Activated naive CD8-positive, alpha-beta T cell treated with anti-CD3 and anti-CD28 coated beads, Interleukin-2, amount 50 U/mL, for 24 hours (primary cell): ENCODE measurements at places on chromosomes 6 and 20.
A peak's percentile ranks its signal among the peaks of the same experiment; 100 is the strongest.

- no peak for DNase-seq
Measured at GRCh38 chr6:118860880-118861279, 33.1 kb upstream of the ASF1A start.

- no peak for DNase-seq
Measured at GRCh38 chr6:154206996-154207395, 149.6 kb downstream of the IPCEF1 start.

DNA sequence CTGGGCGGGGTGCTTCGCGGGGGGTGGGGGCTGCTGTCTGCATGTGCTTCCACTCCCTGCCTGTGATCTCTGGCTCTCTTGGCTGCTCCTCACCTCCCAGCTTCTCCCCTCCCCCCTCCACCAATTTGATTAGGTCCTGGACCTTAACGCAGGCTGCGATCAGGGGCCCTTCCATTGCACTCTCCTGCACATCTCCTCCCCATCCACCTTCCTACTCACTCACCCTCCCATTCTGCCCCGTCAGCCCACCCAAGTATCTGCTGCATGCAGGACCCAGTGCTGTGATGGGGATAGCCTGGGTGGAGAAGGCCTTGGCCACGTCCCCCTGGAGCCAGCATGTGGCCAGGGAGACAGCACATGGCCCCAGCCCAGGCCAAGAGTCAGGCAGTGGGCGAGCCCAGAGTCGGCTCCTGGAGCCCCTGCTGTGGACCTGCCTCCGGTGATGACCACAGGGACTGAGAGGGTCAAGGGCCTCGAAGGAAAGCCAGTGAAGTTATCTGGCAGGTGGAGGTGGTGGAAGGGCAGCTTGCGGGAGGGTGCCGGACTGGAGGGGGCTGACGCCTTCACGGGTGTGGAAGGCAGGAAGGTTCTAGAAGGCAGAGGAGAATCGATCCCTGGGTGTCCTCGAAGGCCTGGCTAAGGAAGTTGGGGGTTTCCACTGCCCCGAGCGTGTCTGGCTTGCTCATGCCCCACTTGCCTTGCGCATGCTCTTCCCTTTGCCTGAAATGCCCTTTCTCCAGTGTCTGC, 40.7 kb downstream of the SRC start:
- DNase-seq: no peak

DNA sequence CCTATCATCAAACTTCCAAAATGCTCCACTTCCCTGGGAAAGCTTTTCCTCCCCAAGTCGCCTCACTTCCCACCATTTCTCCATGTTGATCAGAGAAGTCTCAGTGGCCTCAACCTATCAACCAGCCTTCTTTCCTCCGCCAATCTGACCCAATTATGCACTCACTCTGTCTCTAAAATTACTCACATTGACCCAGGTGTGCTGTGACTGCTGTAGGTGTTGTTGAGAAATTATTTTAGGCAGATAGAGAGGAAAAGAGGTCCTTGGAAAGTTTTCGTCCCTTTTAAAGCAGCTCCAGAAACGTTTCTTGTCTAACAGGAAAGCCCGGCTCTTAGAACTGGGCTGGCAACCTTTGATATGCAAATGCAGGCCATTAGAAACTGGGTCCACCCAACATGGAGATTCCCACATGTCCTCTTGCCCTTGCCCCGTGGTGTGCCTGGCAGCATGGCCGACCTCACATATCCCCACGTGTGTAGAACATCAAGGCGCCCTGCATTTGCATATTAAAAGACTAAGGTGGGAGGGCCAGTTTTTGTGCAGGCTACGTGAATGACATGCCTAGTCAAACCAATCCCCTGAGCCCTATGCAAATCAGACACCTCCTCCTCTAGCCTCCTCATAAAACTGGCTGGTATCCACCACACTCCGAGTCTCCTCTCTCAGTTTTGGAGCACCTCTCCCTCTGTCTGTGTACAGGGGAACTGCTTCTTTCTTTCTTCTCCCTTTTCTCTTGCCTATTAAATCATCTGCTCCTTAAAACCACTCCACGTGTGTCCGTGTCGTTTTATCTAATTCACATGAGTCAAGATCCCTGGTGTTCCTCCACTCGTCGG, 12.9 kb downstream of the IPCEF1 start:
- no peak for DNase-seq

DNA sequence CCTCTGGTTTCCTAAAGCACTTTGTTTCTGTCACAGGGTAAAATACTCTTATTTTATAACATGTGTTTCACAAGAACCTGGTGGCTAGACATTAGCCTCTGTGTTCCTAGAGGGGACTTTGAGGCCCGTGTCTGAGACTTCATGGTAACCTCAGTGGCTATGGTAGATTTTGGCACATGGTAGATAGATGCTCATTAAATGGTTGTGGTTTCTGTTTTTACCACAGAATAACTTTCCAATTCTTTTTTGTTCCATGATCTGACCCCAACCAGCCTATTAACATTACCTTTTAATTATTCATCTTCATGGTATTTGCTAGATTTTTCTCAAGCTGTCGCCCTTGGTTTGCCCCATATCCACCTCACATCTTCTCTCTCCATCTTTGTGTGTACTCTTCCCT, 34.3 kb downstream of the CCN2 start:
- no peak for DNase-seq

DNA sequence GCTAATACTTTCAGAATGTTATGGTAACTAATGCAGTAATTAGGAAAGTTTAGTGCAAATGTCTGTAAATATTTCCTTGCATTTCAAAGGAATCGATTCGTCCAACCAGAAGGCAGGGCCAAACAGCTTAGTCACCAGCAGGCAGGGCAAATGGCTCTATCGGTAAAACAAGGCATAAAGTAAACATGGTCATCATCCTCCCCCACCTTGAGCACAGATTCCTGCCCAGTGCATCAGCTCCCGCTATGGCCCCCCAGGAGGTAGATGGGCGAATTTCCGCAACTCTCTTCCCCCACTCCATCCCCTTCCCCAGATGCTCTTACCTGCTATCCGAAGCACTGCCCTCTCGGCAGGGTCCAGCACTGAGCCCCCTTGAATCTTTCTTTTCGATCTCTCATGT, 103.8 kb upstream of the BEND6 start:
- DNase-seq: no peak

- no peak for DNase-seq
Measured at GRCh38 chr6:111731456-111732195, 125.9 kb upstream of the TRAF3IP2 start.

DNA sequence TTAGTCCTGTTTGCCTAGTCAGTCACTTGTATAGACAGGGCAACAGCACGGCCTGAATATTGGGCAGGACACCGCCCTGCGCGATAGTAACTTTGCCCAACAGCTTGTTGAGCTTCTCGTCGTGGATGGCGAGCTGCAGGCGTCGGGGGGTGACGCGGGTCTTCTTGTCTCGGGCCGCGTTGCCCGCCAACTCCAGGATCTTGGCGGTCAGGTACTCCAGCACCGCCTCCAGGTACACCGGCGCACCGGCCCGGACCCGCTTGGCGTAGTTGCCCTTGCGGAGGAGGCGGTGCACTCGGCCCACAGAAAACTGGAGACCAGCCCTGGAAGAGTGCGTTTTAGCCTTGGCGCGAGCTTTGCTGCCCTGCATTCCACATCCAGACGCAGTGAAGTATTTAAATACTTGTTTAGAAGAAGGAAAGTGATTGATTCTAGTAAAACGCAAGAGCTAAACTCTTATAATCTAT, 92.8 kb upstream of the BTN3A2 start:
- peak; percentile 60 for DNase-seq

DNA sequence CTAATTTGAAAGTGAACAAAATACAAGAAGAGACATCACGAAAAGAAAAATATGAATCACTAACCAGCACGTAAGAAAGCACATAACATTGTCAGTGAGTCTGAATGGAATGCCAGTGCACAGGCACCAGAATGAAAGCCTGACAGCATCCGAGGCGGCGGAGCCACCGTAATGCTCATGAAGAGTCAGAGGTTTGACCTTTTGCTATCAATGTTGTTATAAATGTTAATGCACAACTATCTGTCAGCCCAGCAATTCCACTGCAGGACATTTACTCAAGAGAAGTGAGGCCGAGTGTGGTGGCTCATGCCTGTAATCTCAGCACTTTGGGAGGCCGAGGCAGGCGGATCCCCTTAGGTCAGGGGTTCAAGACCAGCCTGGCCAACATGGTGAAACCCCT, 562.1 kb downstream of the PRKN start:
- no peak for DNase-seq

- no peak for DNase-seq
Measured at GRCh38 chr6:155026706-155027045, 31.6 kb downstream of the TIAM2 start.

DNA sequence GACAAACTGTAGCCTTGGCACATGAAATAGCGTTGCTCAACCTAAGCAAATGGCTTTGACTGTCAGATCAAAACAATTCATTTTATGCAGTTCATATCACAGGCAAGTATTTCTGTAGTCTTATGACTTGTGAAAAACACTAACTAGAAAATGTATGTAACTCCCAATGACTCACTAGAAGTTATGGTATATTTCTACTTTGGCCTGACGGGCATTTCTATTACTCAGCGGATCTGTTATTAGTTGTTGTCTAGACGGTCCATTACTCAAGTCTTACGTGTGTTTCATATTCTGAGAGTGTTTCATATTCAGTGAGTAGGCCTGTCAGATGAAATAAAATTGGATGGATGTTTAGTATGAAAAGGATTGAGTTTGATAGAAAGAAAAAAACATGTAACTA, 880.9 kb downstream of the PRIM2 start:
- DNase-seq: no peak

DNA sequence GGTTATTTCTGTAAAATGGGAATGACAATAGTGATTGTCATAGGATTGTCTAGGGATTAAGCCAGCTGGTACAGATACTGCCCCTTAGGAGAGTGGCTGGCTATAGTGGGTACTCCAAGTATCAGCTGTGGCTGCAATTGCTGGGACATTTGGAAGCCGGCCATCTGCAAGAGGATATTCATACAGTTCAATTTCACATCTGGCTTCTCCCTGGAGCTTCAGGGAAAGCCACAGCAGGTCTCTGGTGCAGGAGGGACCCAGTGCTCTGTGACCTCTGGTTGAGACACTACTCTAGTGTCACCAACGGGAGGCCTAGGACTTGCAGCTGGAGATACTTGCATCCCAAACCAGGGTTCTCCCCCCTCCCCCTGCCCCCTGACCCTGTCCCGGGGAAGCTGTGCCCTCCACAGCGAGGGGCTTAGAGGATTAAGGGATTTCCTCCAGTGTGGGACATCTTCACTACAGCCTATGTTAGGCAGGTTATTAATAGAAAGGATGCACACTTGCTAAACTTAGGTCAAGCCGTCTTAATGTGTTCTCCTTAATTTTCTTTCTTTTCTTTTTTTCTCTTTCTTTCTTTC, 2.7 kb downstream of the SLC2A10 start:
- no peak for DNase-seq

GRCh38 chr6:152135755-152136448, 328.4 kb downstream of the ESR1 start:
- no peak for DNase-seq

- no peak for DNase-seq
Measured at GRCh38 chr20:25063981-25064380, 6.0 kb upstream of the ACSS1 start.

DNA sequence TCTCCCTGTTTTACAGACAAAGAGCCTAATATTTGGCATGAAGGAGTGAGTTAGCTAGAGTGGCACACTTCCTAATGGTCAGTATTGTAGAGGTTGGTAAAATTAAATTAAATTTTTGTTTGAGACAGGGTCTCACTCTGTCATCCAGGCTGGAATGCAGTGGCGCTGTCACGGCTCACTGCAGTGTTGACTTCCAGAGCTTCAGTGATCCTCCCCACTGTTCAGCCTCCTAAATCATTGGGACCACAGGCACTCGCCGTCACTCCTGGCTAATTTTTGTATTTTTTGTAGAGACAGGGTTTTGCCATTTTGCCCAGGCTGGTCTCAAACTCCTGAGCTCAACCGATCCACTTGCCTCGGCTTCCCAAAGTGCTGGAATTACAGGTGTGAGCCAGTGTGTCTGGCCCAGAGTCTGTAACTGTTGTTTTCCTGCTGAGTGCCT, 70.9 kb downstream of the SCAND1 start:
- no peak for DNase-seq

DNA sequence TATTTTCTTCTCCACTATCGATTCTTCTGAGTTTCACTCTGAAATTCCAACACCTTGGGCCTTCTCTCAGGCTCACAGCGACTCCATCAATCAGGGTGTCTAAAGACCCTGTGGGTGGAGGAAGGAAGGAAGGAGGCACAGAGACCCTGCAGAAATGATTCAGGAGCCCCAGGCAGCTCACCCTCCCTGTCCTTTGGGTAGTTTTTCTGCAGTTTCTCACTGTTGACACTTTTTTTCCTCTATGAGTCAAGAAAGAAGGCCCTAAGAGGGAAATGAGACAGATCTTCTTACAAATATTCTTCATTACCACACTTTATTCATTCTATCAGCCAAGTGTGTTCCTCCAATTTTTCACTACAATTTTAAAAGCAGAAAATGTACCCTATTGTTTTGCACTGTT, 34.2 kb upstream of the TBXT start:
- DNase-seq: no peak

- DNase-seq: no peak
Measured at GRCh38 chr6:116595247-116595646, 21.0 kb upstream of the RSPH4A start.

DNA sequence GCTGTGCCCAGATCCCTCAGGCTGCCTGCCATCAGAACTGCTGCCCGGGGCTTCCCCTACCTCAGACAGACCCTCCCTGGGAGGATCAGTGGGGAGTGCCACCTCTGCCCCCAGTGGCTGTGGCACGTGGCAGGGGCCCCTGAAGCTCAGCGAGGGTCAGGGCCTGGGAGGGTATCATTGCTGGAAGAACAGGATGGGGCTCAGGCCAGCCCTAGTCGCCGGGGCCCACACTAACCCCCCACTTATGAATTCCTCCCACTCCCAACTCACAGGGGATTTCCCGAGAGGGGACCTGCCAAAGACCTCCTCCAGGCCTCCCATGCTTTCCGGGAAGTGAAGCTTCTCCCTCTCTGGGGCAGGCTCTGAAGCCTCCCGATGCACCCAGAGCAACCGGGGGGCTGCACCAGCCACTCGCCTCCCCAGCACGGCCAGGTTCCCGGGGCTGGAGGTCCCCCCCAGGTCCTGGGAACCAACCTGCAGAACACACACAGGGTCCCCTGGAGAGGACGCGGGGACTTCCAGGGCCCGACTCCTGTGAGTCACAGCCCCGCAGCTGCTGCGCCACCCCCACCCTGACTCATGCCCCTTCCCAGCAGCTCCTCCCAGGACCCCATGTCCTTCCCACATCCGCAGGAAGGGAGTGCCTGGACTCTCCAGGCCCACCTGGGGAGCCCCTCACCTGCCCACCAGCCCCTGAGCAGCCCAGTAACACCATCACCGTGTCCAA, 2.5 kb downstream of the TNFRSF6B start:
- peak; percentile 66 for DNase-seq

DNA sequence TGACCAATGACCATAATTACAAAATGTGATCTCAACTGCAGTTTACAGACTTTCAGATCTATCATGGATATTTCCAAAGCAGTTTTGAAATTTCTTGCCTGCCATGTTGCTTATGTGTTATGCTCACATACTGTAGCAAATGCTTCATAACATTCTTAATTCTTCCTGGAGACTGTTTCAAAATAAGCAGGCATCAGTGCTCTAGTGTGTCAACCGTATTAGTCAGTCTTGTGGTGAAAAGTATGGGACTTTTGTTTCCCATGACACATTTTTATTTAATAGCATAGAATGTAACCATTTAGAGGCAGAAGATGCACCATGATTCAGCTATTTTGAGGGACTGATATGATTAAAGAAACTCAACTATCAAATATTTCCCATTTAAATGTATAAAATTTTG, 1.7 kb downstream of the POPDC3 start:
- no peak for DNase-seq
